ENCODE measurements at places on chromosomes 6 and 20. TPM values are rescaled to one million over a fixed set of nuclear protein-coding genes. Genes with fewer than 3 reads are reported as not detected.

The ASIP gene
- not detected for total RNA-seq

The CALHM4 gene
- not detected for total RNA-seq

The CD2AP gene
- total RNA-seq: 14.9 TPM

DNA sequence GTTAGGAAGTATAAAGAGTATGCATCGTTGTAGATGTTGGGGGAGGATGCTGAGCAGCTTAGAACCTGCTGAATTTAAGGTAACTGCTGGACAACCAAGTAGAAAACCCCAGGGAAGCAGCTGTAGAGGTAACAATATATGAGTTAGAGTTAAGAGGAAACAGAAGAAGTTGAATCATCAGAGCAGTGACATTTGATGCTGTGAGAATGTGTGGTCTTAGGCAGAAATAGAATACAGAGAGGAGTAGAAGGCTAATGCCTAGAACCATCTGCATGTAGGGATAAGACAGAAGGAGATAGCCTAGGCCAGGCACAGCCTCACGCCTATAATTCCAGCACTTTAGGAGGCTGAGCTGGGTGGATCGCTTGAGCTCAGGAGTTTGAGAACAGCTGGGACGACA lies 22.6 kb upstream of the DYNLRB1 start:
- no peak for DNase-seq

DNA sequence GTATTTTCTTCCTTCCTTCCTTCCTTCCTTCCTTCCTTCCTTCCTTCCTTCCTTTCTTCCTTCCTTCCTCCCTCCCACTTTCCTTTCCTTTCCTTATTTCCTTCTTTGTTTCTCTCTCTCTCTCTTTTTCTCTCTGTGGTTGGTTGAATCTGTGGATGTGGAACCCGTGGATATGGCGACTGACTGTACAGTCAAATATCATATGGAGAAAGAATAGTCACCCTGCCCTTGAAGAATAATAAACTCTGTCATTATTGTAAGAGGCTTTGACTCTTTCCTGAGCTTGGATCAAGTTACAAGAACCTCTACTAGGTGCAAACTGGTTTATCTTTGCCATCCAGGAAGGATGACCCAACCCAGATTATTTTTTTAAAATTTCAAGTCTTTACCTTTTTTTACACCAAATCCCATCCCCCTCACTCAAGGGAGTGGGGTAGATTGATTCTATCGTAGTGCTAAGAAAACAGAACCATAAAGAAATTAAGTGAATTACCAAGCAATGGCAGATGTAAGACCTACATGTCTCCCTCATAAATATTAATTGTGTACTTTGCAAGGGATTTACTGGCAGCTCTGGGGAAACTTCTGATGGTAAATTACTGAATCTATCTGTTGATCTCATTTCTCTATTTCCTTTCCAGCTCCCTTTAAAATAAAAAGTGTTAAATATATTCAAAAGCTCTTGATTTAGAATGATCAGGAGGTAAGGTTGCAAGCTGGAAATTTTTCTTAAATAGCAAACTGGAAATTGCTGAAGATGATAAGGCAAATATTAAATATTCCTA lies 667.5 kb downstream of the UTRN start:
- no peak for DNase-seq

The TMEM244 gene
- total RNA-seq: not detected

The CDSN gene
- total RNA-seq: not detected

DNA sequence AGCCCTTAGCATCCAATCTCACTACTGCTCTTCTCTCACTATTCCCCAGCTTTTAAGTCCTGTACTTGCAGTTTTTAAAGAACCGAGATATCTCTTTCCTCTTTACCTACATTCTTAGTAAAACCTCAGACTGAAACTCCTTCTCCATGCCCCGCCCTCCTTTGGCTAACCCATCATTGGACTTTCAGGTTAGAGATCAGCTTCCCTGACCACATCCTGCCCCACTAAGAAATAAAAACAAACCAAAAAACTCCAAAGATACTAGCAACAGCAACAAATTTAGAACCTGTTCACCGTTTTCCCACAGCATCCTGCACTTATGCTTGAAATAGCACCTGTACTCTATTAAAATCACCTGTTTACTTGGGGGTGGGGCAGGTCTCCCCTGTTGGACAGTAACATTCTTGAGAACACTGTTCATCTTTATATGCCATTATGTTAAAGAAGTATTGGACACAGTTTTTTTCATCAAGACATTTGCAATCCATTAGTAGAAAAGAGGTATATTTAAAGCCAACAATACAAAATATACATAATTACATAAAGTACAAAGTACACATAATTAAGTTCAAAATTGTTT lies 16.3 kb upstream of the SMAP1 start:
- DNase-seq: no peak

The PRSS35 gene
- 26.6 TPM for total RNA-seq

DNA sequence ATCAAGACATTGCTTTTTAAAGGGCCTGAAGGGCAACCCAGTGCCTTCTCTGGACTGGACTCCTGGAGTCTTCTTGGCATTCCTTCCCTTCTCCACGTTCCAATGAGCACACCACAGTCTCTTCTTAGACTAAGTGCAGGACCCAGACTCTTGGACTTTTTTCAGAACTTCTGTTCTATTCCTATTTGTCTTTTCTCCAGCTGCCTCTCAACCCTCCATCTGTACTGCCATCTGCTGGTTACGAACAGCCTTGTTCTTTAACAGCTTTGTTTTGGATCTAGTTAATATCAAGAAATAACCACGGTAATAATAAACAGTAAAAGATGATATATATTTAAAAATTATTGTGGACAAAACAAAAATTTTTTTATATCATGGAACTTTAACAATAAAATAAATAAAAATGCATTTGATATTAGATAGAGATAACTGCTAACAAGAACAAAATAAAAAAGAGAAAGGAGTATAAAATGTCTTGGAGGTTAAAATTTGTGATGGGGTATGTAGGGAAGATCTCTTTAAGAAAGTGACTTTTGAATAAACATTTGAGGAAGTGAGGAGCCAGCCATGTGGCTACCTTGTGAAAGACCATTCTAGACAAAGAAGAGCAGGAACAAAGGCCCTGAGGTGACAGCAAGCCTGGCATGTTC lies 105.1 kb upstream of the HCRTR2 start:
- DNase-seq: peak; percentile 25

The KIF13A gene
- total RNA-seq: 26.7 TPM

The MUC22 gene
- total RNA-seq: not detected

DNA sequence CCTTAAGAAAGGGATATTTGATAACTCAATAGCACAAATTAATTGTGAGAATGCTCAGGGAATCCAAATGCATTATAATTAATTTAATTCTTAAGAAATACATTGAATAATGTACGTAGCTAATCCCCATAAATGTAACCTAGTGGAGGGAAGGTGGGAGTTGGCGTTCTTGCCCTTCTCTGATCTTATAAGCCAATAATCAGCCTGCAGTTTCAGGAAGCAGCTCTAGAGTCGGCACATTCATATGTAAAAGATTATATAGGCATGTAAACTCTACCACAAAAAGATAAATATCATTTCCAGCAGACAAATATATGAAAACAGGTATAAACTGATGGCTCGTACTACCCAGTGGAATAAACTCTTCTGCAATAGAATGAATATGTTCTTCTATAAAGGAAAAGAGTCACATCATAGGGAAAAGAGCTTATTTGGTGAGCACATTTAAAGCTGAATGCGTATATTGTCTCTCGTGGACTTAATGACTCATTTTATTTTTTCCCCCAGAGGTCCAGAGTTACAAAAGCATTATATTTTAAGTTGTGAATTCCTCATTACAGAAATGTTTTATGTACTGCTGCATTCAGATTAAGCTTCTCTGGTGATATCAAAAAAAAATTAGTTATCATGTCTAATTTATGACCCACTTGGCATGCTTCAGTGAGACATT lies 112.2 kb downstream of the TFAP2A start:
- DNase-seq: no peak

GRCh38 chr6:31734821-31735406 lies 1.4 kb downstream of the CLIC1 start:
- DNase-seq: peak; percentile 72
